IPS-NIHi11 (cell line): ENCODE measurements at places on chromosomes 12 and 14.
A peak's percentile ranks its signal among the peaks of the same experiment; 100 is the strongest.

- no peak for DNase-seq
These were observed 586.6 kb upstream of the NOVA1 start for GRCh38 chr14:27184427-27184826.

GRCh38 chr14:105316968-105317510 is 2.5 kb downstream of the PACS2 start:
- DNase-seq = peak; percentile 17

- no peak for DNase-seq
These were observed 26.8 kb upstream of the MMP17 start for GRCh38 chr12:131801254-131801866.

DNA sequence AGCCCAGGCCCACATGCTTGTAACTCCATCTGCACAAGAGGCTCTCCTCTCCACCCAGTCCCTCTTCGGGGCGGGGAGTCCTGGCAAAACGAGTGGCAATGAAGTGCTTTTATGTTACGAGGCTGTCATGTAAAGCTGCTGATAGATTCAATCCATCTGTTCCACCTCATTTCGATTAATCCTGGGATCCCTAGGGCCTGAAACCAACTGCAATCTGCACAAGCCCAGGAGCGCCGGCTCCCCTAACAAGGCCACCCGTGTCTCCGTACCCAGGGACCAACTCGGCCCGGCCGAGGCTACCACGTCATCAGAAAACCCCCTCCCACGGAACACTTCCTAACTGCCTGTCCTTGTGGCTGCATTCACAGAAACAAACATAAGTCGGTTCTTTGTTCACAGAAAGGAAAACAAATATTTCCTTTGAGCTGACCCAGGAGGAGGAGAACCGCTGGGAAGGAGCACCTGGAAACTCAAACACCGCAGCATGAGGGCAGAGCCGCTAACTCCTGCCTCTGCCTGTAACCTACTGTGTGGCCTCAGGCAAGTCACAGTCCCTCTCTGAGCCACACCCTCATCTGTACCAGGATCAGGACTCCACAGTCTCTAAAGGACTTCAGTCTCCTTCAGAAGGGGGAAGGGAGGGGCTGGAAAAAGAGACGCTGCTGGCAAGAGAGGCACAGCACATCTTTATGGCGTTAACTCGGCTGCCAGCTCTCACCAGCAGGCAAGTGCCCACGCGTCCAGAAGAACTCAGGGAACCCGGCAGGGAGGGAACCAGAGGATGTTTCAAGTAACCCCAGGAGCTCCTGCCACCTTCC is 47.8 kb downstream of the CCDC88C start:
- no peak for DNase-seq

- no peak for DNase-seq
These were observed 58.9 kb upstream of the FSCB start for GRCh38 chr14:44565968-44566367.

GRCh38 chr12:25364529-25365339 is 114.0 kb upstream of the KRAS start:
- no peak for DNase-seq
